ENCODE measurements at places on chromosomes 3 and 15.

DNA sequence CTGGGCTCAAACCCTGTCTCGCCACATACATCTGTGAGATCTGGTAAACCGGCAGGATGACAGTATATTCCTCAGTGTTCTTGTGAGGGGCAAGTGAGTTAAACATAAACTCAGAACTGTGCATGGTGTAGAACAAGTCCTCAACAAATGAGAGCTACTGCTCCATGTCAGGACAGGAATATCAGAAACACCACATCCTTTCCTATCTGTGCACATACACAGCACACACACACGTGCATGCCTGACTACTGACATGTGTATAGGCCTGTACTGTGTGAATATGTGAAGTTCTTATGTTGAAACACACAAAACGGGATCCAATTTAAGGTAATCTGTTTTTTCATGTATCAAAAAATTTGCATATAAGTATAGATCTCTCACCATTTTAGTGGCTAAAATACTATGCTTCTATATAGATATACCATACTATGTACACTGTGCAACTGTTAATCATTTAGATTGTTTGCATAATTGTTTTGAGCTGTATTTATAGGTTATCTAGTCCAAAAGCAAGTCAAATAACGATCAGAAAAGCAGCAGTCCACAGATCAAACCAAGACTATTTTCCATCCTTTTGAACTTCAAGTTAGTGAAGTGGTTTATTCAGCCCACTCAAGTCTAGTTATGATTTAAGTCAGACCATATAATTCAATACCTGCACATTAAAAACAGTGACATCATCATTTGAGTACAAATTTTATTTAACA is 44.8 kb downstream of the CCR4 start:
- no peak for DNase-seq

DNA sequence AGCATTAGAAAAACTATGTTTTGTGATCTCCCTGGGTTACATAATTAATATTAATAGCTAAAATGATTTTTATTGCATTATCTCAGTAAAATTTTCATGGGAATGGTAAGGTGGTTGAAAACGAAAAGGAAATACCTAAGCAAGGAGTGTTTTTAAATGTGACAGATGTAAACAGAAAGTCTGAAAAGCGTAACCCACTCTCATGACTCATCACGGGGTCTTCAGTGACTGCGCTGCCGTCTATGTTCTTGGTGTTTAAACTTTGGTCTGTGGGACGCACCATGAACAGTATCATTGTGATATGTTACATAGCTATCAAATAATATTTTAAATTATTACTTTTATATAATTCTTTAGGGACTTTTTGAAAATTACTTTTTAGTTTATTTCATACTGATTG is 19.8 kb downstream of the LRCH3 start:
- DNase-seq = no peak

DNA sequence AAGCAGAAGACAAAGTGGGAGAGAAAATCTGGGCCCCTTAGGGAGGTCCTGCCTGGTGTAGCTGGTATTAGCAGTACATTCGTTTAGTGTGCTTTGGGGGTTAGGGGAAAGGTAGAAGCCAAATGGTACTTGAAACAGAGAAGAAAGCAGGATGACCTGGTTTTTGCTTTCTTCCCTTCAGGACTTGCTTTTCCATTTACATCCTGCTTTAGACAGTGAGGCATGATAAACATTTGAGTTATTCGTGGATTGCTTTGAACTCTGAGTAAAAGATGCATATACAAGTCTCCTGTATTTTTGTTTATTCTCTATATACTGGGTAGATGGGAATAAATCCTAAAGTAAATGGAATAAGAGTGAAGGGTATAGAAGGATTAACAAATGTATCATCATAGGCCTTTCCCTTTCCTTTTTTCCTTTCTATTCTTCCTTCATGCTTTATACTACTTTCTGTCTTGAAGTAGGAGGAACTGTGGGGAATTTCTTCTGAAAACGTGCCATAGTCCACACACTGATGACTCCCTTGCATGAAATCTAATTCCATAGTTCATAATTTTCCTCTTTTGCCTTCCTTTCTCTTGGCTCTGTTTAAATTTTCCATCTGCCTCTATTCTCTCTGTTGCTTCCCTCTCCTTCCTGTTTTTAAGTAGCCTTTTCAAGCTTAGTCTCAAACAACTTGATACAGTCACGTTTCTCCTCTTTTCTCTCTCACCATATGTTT is 139.5 kb upstream of the RBMS3 start:
- DNase-seq = no peak

- no peak for DNase-seq
Observed at GRCh38 chr3:159791336-159791735, 197.3 kb upstream of the IL12A start.

- no peak for DNase-seq
Observed at GRCh38 chr15:76378691-76379090, 42.1 kb downstream of the ISL2 start.

- DNase-seq = no peak
Observed at GRCh38 chr3:101878589-101878988, 29.3 kb downstream of the NFKBIZ start.

GRCh38 chr3:178671791-178672190 is 135.6 kb downstream of the KCNMB2 start:
- DNase-seq = no peak

DNA sequence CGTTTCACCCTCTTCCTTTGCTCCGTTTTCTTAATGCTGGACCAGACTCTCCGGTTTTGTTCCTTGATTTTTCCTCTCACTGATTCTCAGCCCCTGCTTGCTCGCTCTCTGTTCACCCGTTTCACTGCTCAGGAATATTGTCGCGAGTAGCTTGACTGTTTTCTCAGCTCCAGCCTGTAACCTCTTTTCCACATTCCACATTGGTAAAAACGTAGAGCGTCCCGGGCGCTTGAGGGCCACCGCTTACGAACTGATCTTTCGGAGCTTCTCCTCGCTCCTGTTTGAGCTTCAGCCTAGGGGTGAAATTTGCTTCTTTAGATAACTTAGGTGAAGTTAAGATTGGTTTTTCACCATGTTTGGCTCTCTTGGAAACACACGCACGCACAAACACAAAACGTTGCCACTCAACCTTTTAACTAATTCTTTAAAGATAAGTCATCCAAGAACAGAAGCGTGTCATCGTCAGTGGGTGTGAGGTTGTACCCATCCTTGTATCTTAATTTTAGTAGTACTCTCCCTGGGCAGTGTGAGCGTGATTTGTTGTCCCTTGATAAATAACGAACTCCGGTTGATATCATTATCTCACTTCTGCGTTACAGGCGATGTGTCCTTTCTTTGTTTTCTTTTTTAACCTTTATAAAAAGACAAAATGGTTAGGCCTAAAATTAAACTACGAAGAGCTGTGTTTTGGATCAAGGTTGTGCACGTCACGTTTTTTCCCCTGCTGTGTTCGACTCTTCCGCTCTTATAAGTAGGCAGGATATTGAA is 1.0 kb downstream of the PAK2 start:
- DNase-seq = no peak

DNA sequence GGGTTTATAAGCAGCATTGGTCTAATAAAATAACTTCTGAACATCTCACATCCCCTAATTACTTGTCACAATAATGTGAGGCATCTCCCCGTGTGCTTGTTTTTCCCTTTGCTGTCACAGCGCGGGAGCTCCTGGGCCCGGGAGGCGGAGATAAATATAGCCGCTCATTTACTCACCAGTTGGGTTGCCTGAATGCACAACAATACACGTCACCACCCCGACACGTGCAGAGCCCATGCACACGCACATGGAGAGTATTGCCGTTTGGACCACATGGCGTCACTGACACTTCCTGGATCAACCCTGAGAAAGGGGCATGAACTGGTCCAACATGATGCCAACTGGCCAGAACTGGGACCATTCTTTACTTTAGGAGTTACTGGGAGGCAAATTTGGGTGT is 76.2 kb downstream of the MRPL46 start:
- no peak for DNase-seq

DNA sequence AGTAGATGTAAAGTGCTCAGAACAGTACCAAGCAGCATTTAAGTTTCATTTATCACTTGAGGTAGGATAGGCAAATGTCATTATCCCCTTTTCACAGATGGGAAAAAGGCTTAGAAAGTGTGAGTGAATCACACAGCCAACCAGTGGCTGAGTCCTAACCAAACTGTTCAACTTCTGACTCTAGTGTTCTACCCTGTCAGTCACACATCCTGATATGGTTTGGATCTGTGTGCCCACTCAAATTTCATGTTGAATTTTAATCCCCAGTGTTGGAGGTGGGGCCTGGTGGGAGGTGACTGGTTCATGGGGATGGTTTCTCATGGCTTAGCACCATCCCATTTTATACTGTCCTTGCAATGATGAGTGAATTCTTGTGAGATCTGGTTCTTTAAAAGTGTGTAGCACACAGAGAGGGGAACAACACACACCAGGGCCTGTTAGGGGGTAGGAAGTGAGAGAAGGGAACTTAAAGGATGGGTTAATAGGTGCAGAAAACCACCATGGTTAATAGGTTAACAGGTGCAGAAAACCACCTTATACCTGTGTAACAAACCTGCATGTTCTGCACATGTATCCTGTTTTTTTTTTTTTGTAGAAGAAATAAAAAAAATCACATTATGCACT is 304.7 kb downstream of the SUCLG2 start:
- no peak for DNase-seq

- DNase-seq = no peak
Observed at GRCh38 chr3:68953816-68954444, 21.6 kb upstream of the TAFA4 start.

DNA sequence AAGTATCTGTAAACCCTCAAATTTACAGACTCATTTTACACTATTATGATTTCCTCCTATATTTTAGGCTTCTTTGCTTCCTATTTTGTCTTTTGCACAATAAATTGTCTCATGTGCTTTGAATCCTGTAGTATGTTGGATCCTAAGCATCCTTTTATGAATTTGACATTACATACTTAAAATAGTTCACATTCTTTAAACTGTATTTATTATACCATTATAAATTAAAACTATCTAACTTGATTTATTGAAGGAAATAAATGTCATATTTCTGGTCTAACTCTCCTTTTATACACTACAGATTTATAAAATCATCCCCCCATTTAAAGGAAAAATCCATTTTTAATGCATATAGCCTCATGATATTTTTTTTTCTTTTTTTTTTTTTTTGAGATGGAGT is 32.6 kb downstream of the EHHADH start:
- no peak for DNase-seq

DNA sequence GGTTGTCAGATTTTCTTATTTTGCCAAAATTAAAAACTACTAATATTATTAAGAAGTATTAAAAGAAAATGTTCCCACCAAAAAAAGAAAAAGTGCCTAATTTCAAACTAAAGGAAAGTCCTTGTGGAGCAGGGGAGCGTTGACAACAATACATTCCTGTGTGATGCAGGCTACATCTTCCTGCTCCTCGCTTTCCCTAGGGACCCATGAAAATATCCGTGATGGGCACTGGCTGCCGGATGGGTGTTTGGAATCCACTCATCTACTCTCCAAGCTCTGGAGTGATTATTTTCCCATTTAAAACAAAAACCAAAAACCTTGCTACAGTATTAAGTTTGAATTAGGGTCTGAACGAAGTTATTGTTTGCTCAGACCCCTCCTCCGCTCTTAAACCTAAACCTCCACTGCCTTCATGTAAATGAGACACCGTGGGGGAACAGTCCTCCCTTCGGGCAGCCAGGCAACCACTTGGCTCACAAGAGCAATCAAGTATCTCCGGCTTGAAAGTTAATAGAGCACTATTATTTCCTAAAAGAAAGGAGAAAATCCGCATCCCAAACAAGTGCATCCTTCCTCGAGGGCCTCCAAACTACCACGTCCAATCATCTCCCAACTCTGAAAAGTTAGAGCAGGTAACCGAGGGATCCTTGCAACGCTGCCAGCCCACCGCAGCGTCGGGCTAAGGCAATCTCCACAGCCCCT is 1.5 kb downstream of the ITGB5 start:
- DNase-seq = no peak

- DNase-seq = no peak
Observed at GRCh38 chr15:72966641-72967040, 85.6 kb upstream of the NEO1 start.

- DNase-seq = no peak
Observed at GRCh38 chr3:136624894-136625815, 127.0 kb downstream of the STAG1 start.

DNA sequence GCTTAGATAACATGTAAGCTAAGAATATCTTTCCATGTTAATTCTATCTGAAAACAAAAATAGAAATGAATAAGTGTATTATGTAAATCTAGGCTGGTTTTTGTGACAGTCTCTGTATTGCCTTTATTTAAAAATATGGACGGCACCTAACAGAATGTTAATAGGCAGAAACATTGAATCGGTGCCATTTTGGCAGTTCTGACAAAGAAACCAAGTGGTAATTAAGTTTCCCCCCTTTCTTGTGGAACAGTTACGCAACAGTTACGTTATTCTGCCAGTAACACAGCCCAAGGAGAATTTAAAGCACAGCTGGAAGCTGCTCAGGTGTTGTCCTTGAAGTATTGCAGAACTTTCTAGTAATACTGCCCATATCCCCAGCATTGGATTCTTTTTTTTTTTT is 21.5 kb downstream of the LARS2 start:
- no peak for DNase-seq

GRCh38 chr3:165193366-165194254 is 2.6 kb downstream of the SLITRK3 start:
- no peak for DNase-seq

DNA sequence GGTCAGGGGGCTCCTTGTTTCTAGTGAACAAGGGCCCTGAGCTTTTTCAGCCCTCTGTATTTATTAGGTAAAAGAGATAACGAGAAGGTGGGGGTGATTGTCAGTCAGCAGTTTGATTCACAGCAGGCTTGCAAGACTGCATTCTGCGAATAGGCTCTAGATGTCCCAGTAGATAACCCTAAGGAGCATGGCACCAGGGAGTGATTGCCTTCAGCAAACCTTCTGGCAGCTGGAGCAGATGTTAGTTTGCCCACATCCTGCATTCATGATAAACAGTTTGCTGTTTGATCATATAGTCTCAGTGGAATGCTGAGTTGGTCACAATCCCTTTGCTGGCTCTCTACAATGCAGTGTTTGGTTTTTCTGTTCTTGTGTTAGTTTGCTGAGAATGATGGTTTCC is 161.3 kb upstream of the GADL1 start:
- no peak for DNase-seq

- DNase-seq = no peak
Observed at GRCh38 chr3:17143893-17144664, 259.3 kb downstream of the PLCL2 start.

DNA sequence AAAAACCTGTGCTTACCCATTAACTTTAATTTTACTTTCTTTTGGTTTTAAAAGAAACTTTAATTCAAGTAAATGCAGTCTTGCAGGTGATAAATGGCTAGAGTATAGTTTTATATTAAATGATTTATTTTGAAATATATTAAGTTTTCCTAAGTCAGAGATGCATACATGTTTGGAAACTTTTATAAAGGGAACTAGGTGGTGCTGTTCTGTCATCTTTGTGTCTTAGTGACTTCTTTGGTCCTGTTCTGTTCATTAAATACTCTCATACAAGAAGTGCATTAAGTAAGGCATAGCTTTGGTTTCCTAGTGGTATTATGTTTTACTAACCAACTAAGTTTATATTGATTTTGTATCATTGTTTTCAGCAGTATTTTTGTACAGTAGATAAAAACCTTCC is 15.6 kb downstream of the CADM2 start:
- no peak for DNase-seq

GRCh38 chr3:132638706-132639105 is 20.9 kb downstream of the ACAD11 start:
- DNase-seq = no peak
